Cortex of kidney (tissue), 1 donor: ENCODE measurements at places on chromosomes 16 and 17.
A peak's percentile ranks its signal among the peaks of the same experiment; 100 is the strongest.

- DNase-seq, result no peak
Observed at GRCh38 chr17:79797492-79798298, 818 bp upstream of the CBX8 start.

DNA sequence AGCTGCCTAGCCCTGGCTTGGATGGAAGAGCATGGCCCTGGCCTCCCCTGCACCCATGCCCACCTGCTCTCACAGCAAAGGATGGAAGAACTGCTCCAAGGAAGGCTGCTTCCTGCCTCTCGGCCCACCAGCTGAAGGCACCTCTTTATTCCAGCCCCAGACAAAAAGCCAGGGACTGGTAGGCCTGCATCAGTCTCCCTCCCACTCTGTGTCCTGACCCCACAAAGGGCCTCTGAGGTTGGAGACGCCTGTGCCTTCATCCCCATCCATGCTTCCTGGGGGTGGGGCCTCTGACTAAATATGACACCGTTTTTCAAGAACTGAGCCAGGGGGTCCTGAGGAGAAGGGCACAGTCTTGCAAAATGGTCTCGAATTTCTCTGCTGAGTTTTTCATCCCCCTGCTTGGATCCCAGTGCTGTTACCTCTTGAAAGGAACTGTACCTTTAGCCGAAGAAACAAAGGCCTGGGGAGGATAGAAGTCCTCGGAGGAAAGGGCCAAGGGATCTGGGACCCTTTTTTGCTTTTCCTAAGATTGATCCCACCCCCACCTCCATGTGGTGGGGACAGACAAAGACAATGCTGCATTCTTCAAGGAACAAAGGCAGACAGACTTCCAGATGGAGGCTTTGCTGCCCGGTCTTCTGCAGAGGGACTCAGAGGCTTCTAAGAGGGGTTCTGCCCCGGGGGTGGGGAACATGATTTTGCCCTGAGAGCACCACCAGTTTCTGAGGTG lies 5.2 kb downstream of the C17orf50 start:
- DNase-seq, result no peak

DNA sequence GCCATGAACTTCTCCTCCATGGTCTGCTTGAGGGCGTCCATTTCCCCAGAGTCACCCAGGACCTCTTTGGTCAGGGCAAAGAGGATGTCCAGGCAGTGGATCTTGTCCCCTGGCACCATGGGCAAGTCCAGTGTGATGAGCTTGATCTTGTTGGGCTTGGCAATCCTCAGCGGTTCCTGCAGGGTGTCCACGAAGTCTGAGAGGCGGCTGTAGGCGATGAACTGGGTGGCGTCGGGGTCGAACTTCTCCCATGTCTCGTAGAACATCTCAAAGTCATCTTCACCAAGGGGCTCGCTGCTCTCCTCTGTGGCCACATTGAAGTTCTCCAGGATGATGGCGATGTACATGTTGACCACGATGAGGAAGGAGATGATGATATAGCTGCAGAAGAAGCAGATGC lies 9.0 kb upstream of the CD79B start:
- no peak for DNase-seq

DNA sequence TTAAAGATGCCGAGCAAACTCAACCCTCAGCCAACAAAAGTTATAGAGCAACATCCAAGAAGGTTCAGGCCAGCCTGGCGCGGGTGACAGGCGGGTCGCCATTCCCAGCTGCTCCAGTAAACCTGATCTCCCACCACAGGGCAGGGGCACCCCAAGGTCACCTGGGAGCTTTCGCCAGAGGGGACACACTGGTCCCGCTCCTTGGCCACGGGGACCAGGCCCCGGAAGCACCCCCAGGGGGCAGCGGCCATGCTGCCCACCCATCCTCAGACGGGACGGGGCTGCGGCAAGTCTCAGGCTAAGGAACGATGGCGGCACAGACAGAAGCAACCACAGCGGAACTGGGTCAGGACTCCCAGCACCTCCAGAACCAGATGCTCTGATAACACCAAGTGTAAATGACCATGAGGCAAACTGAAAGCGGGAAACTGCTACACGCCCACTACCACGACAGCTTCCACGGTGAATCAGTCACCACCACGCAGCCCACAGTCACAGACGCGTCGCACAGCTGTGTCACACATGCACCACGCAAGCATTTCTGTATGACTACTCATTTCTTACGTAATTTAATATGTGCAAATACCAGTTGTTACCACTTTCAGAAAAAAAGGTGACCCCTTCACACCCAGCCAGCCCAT lies 14.1 kb upstream of the CCDC154 start:
- DNase-seq, result no peak

- no peak for DNase-seq
Observed at GRCh38 chr16:85159179-85159980, 47.1 kb upstream of the CIBAR2 start.

- no peak for DNase-seq
Observed at GRCh38 chr16:50244140-50244503, 22.2 kb upstream of the ADCY7 start.

DNA sequence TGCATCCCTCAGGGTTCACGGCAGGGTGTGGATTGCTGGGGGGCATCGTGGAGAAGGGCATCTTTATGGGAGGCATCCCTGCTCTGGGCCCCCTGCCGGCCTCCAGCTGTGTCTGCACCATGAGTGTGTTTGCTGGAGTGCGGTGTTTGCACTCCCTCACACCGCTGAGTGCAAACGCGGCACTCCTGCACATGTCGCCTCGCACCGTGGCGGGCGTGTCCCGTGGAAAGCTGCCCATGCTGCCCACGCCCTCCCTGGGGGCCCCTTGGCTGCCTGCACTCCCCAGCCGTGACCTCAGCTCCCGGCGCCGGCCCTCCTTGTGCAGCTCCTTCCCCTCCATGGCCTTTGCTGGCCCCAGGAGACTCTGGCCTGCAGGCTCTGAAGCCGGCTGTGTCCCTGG lies 74.6 kb upstream of the ZNF750 start:
- DNase-seq, result no peak

DNA sequence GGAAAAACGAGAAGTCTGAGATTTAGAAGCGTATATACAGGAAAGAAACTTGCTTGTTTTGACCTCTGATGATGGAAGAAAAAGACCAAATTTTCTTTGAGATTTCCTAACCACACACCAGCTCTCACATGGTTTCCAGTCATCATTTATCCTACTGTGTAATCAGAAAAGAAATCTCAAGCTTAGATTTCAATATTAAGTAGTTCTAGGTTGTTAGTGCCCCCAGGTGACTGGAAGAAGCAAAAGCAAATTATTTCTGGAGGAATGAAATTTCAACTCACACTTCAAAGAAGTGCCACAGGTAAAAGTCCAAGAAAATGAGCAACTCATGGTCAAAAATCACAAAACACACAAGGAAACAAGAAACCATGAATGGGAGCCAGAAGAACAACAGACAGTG lies 51.8 kb upstream of the KDM6B start:
- DNase-seq, result no peak

- DNase-seq, result no peak
Observed at GRCh38 chr17:9363440-9364350, 211.9 kb downstream of the STX8 start.

DNA sequence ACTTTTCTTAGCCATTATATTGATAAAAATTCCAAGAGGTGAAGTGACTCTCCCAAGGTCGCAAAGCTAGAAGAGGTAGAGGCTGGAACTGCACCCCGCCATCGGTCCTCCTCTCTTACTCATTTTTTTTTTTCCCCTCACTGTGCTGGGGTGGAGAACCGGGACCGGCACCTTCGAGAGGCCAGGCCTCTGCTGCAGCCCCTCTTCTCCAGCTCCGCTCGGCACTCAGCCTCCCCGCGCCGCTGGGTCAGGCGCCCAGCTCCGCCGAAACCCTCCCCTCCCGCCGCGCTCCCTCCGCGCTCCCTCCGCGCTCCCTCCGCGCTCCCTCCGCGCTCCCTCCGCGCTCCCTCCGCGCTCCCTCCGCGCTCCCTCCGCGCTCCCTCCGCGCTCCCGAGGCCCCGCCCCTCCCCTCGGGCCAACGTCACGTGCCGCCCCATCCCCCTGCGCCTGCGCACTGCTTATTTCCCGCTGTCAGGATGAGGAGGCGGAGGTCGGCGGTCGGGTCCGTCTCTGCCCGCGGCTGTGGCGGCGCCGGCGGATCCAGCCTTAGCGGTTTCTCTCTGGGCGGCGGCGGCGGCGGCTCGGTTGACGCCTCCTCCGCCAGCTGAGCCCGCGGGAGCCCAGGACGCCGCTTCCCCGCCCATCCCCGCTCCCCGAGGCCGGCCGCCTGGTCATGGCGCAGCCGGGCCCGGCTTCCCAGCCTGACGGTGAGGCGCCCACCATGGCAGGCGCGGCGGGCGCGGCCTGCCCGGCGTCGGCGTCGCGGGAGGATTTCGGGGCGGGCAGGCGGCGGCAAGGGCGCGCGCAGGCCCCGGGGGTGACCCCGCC lies at the start of gene RABEP1:
Gene RABEP1 (plus strand): TSS at position 471 of the 828 bp plus-strand sequence. CDS start 203 bp downstream, at position 674.
- peak; percentile 23 for DNase-seq
